ENCODE measurements at places on chromosomes 4 and X. TPM values are rescaled to one million over a fixed set of nuclear protein-coding genes. Genes with fewer than 3 reads are reported as not detected.

Gene CXCL1
- total RNA-seq, result 0.55 TPM

Gene XAGE2
- total RNA-seq, result not detected

GRCh38 chr4:186554914-186555827 lies at the start of gene MTNR1A:
Gene MTNR1A, minus strand, starts transcription at chr4:186555567. Its CDS starts 202 bp downstream, at chr4:186555365.
- no peak for DNase-seq

Gene PHOX2B
- not detected for total RNA-seq

Gene PRDM8
- 8.3 TPM for total RNA-seq

DNA sequence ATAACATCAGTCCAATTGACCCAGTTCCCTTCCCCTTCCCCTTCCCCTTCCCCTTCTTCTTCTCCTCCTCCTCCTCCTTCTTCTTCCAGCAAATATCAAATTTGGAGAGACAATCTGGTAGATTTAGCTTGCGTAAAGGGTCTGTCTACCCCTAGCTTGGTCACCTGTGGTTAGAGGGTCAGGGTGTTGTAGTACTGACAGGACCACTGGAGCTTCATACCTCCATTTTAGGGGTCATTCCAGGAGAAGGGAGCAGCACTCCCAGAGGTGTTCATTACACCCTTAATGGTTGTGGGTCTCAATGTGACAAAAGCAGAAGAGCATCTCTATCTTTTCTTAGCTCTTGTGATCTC lies 3.7 kb upstream of the FGB start:
- no peak for DNase-seq

GRCh38 chrX:13533726-13534125 lies 35.7 kb upstream of the EGFL6 start:
- DNase-seq, result no peak

Gene ENPP6
- total RNA-seq, result 3.9 TPM

Gene ARAP2
- 45.7 TPM for total RNA-seq

- no peak for DNase-seq
These were observed 23.9 kb upstream of the RNF212 start for GRCh38 chr4:1137063-1137776.

- DNase-seq, result no peak
These were observed 52.5 kb downstream of the LHFPL1 start for GRCh38 chrX:112627206-112627605.

Gene MMRN1
- 32.3 TPM for total RNA-seq

DNA sequence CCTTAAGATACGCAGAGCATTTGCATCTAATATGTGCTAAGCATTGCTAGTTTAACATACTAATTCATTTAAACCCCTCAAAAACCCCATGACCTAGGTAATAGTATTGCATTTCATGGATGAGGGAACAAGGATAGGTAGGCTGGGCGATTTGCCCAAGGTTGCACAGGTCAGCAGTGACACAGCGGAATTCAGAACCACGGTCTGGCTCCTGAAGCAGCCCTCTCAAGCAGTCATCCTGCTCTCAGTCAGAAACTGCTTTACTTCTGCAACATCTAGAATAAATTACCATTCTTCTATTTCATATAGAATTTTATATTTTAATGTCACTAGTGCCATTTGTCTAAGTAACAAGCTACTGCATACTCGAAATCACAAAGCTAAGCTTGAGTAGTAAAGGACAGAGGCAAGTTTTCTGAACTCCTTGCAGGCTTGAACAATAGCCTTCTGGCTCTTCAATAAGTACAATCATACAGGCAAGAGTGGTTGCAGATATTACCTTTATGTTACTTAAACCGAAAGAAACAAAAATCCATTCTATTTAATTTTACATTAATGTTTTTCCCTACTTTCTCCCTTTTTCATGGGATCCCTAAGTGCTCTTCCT lies 555 bp upstream of the SPP1 start:
- DNase-seq, result no peak

Gene UCHL1
- 8.6 TPM for total RNA-seq

DNA sequence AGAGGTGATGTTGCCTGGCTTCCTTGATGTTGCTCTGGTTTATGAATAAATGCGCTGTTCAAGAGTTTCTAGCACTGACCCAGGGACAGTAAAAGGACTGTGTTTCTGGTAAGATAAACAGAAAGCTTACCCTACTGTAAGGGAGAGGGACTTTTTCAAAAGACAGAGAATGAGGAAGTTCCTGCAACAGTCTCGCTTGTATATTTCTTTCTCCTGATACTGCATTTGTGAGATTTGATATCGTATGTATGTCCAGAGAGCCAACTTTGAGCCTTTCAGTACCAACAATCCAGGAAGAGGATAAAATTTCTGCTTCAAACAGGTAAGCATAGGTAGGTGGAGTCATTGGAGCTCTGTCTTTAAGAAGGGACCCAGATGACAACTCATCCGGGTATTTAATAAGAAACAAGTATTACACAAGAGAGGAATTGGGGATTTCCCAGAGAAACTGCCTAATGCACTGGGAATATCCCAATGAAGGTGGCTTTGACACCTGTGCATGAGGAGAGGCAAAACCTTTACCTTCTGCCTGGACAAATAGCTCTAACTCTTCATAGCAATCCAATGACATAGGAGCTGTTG lies 773 bp downstream of the DAPP1 start:
- no peak for DNase-seq

- peak; percentile 44 for DNase-seq
These were observed 281.2 kb upstream of the AGTR2 start for GRCh38 chrX:115889121-115889890.

Gene NBDY
- total RNA-seq, result 79.3 TPM

- DNase-seq, result no peak
These were observed 120.1 kb upstream of the NAP1L5 start for GRCh38 chr4:88817740-88818139.

Measured in ureter (tissue), 1 donor.